ENCODE measurements at places on chromosomes 3 and 15. TPM values are rescaled to one million over a fixed set of nuclear protein-coding genes. Genes with fewer than 3 reads are reported as not detected.

DNA sequence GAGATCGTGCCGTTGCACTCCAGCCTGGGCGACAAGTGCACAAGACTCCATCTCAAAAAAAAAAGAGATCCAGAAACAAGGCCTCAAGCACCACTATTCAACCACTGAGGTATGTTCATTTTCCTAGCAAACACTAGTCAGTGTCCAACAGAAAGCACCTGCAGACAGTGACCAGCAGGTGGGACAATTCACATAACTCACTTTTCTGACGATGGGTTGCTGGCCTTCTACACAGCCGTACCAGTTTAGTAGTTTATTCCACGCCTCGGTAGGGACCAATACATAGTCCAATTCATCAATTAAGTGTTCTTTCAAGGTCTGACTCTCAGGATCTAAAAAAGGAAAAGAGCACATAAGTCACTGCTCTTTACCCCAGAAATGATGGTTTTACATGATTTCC lies 12.4 kb downstream of the USP4 start:
- no peaks in the 10 kb centered on the region for H3K27me3 ChIP-seq
- H3K4me3 ChIP-seq = no peak overlapping the region
- no peak for DNase-seq
- peaks cover 73% of the 10 kb centered on the region for H3K36me3 ChIP-seq
- no peak overlapping the region for H3K27ac ChIP-seq
- no peaks in the 10 kb centered on the region for H3K4me1 ChIP-seq

The GABRR3 gene
- total RNA-seq = not detected

The GOLGA6C gene
- 0.56 TPM for total RNA-seq

DNA sequence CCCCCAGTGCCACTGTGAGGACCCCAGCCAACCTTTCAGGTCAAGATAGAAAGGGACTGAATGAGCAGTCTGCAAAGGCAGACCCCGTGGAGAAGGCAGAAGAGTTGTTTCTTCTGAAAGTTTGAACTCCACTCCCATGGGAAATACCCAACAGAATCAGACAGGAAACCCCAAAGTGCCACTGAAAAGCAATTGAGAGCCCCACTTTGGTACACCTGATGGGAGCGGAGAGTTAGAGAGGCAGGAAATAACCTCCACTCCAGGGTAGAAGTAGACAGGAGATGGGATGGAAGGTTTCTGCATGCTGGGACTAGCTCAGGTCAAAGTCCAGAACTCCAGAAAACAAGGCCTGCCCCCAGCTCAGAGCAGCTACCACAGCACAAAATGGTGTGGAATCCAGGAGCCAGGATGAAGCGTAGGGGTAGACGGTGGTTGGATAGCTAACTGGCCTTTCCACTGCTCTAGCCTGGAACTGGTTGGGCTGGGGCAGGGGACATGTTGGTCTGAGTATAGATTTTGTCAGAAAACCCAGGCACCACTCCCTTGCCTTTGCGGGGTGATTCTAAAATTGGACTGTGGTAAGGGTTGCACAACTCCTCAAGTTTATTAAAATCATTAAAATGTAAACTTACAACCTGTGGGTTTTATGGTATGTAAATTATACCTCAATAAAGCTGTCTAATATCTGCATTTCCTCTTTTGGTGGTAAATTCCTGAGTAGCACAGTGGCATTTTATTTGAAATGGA lies 1.9 kb upstream of the RAB43 start:
- DNase-seq = no peak
- H3K27ac ChIP-seq = peak overlapping the region; percentile 87
- H3K4me3 ChIP-seq = no peak overlapping the region
- H3K27me3 ChIP-seq = no peaks in the 10 kb centered on the region

GRCh38 chr3:179882292-179882691 lies 154.4 kb downstream of the PEX5L start:
- no peaks in the 10 kb centered on the region for H3K27me3 ChIP-seq
- H3K36me3 ChIP-seq = no peaks in the 10 kb centered on the region
- DNase-seq = no peak
- H3K4me3 ChIP-seq = no peak overlapping the region

GRCh38 chr3:172314591-172315160 lies 133.6 kb downstream of the GHSR start:
- peaks cover 86% of the 10 kb centered on the region for H3K4me1 ChIP-seq
- DNase-seq = no peak
- H3K36me3 ChIP-seq = peaks cover 11% of the 10 kb centered on the region
- H3K27me3 ChIP-seq = no peaks in the 10 kb centered on the region
- no peak overlapping the region for H3K4me3 ChIP-seq

DNA sequence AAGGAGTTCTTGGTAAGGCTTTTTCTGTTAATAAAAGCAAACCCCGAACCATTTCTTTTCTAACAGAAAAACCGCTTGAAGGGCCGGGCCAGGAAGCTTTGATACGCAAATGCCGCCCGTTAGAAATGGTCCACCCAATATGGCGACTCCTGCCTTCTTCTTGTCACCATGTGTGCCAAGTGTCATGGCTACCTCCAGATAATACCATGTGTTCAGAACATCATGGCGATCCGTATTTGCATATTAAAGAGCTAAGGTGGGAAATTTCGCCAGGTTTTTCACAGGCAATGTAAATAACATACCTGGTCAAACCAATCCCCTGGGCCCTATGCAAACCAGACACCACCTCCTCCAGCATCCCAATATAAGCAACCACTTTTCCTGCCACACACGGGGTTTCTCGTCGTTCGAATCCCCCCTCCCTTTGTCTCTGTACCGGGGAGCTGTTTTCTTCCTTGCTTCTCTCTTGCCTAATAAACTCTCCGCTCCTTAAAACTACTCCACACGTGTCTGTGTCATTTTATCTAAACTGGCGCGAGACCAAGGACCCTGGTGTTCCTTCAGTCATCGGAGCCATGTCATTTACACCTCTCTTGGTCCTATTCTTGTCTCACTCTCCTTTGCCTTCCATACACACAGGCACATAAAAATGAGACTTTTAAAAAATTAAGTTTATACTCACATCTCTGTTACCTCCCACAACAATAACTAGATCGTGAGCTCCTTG lies 34.5 kb downstream of the NCEH1 start:
- H3K4me1 ChIP-seq = peaks cover 12% of the 10 kb centered on the region
- no peaks in the 10 kb centered on the region for H3K27me3 ChIP-seq
- H3K36me3 ChIP-seq = no peaks in the 10 kb centered on the region
- H3K4me3 ChIP-seq = no peak overlapping the region
